ENCODE measurements at places on chromosomes 12 and 14.

GRCh38 chr14:23324993-23325392 is 3.7 kb downstream of the PABPN1 start:
- DNase-seq = no peak

GRCh38 chr14:95597784-95598211 is 62.9 kb downstream of the GLRX5 start:
- DNase-seq = no peak

GRCh38 chr12:116497051-116497591 is 62.1 kb upstream of the MAP1LC3B2 start:
- DNase-seq = no peak

GRCh38 chr14:56885825-56886224 is 75.5 kb upstream of the OTX2 start:
- DNase-seq = no peak

GRCh38 chr12:96445691-96446583 is 43.4 kb upstream of the CFAP54 start:
- DNase-seq = peak; percentile 79

DNA sequence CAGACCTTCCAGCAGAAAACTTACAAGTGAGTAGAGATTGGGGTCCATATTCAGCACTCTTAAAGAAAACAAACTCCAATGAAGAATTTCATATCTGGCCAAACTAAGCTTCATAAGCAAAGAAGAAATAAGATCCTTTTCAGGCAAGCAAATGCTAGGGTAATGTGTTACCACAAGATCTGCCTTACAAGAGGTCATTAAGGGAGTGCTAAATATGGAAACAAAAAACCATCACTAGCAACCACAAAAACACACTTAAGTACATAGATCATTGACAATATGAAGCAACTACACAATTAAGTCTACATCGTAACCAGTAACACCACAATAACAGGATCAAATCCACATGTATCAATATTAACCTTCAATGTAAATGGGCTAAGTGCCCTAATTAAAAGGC is 47.1 kb upstream of the CLEC14A start:
- no peak for DNase-seq

- DNase-seq = no peak
These were observed 171.0 kb downstream of the PAH start for GRCh38 chr12:102745971-102746600.

- DNase-seq = no peak
These were observed 180.5 kb downstream of the BCAT1 start for GRCh38 chr12:24768415-24768814.

DNA sequence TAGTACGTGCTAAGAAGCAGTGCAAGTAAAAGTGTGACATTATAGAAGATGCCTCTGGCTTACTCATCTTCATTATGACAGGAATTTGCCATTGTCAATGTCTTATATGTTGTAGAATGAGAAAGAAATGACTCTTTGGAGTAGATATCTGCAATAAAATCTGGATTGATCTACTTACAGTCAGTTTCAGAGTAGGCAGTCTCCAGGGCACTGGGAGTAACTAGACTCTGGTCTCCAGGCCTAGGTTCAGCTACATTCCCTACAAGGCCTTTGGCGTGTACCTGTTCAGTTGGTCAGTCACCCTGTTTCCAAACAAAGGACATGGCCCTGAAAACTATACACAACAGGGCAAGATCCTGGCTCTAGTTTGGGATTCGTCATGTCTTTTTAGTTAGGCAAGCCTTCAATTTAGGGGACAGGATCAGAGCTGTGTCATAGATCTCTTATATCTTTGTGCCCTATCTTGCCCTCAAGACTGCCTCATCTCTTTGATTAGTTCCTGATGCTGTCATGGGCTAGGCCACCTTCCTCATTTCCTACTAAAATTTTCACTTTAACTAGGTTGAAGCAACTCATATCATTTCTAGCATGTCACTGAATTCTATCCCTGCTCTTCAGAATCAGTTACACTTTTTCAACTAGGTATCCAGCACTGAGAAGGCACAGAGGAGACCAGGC is 410.0 kb downstream of the RAD51B start:
- DNase-seq = no peak

DNA sequence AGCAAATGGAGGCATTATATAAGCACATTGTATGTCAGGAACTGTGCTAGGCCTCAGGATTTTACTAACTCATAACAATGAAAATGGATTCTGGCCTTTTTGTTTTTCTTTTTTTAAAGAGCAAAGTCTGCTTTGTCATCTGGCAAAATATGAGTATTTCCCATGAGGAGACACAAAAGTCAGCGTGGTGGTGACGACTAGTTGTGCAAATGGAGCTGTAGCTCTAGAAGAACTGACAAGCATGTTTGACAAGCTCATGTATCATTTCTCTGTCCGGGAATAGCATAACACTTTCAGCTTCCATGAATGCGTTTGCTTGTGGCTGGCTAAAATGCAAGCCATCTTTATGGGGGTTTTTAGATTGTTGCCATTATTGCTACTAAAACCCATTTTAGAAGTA is 127.8 kb downstream of the HELB start:
- DNase-seq = no peak

DNA sequence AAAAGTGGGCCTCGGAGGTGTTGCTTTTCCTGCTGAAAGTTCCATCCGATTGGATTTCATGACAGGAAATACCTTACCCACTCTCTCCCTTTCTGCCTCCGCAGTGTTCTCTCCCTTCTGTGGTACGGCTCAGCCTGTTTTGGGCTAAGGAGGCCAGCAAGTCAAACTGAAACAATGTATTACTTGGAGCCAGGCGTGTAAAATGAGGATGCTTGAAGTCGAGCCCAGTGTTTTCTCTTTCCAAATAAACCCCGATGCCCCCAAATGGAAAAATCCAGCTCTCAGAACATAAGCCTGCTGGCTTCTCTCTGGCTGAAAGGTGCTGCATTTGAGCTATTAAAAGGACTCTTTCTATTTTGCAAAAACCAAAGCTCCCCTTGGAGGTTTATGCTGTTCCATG is 124.7 kb downstream of the ZNF664 start:
- DNase-seq = no peak

DNA sequence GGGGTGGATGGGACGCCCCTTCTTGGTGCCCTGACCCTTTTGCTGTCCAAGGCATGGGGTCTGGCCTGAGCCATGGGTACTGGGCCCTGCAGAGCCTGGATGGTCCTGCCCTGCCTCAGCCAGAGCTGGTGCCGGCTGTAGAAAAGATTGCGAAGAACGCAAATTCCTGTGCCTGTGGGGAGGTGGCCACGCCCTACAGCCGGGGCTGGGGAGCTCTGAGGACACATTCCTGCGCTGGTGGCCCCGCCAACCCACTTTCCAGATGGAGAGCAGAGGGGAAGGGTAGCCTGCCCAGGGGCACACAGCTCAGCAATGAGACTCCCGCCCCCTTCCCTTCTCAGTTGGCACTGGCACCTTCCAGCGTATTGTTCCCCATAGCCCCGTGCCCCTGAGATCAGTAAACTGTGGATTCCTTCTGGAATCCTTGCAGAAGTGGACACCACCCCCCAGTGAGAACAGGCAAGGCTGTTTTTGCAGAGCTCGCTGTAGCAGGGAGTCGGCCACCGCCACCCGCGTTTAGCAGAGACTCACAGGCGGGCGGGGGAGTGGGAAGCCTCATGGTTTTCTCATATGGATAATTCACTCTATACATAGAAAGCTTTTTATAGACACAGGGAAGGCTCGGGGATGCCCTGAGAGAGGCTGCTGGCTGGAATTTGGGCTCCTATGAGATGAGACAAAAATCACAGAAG is 8.6 kb downstream of the INF2 start:
- DNase-seq = no peak

GRCh38 chr12:42237853-42238239 is 202 bp downstream of the YAF2 start:
- no peak for DNase-seq

DNA sequence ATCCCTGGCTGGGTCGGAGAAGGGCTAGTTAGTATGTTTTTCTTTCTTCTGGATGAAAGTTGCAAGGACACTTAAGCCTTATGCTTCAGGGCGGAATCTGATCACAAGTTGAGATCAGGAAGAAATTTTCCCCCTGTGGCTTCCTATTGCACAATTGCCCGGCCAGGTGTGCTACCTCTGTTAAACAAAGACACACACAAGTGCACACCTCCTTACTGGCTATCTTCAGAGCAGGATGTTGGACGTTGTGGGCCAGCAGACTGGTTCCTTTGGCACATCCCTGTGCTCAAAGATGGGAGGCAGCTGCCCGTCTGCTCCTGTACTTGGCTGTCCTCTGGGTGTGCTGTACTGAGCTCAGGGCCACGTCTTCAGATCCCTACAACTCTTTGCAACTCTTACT is 19.1 kb downstream of the ETV6 start:
- DNase-seq = no peak
